CD4-positive, alpha-beta T cell treated with Interferon alpha-2 for 1 hour (primary cell): ENCODE measurements at places on chromosomes 2 and 18.
A peak's percentile ranks its signal among the peaks of the same experiment; 100 is the strongest.

GRCh38 chr2:98892871-98893270 lies 43.2 kb downstream of the CRACDL start:
- no peak for DNase-seq

GRCh38 chr18:23504720-23505119 lies 1.4 kb downstream of the RMC1 start:
- DNase-seq = peak; percentile 50

DNA sequence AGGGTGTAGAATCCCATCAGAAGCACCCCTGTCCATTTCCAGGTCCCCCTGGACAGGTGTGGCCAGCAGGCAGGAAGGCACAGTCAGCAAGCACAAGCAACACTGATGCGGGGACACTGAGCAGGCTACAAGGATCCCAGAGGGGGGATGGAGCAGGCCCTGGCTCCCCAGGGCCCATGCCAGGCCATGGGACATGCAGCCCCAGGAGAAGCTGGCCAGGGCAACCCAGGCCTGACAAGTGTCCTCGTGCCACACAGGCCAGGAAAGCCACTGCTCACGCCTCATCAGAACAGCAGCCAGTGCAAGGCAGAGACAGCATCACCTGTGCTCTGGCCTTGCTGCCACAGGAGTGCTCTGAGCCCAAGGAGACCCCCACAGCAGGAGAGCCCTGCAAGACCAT lies 14.1 kb upstream of the GPC1 start:
- no peak for DNase-seq

- no peak for DNase-seq
These were observed 51.2 kb downstream of the MYO3B start for GRCh38 chr2:170229125-170229524.

GRCh38 chr18:33751613-33752221 lies 173.7 kb downstream of the ASXL3 start:
- DNase-seq = no peak

DNA sequence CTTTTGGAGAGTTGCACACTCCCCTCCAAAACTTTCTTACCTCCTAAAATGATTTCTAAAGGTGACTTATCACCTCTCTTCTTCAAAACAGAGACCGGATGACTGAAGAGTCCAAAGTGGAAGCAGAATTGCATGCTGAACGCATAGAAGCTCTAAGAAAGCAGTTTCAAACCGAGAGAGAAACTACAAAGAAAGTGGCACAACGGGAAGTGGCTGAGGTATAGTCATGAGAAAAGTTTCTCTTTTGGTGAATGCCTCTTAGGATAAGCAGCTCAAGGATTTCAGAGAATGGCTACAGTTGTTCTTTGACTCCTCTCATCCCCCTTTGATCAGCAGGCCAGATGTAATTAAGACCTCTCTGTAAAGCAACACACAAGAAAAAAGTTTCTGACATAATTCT lies 73.6 kb downstream of the GTF3C3 start:
- no peak for DNase-seq

GRCh38 chr2:65199891-65200290 lies 27.7 kb upstream of the ACTR2 start:
- no peak for DNase-seq

- DNase-seq = no peak
These were observed 312.6 kb upstream of the VRK2 start for GRCh38 chr2:57733956-57734355.

DNA sequence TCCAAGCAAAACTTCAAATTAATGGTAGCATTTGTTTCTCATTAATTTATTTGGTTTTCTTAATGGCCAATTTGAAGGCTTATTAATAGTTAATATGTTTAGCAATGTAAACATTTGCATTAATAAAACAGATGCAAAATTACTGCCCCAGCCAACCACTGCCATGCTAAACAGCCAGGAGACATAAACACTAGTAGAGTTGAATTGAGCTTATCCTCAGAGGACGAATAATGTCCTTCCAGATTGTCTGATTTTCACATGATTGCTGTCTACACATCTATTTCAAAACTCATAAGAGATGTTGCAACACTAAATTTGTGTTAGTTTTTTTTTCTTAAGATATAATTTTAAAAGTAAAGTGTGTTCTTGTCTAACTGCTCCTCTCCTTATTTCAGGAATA lies 128.5 kb downstream of the DCC start:
- no peak for DNase-seq

DNA sequence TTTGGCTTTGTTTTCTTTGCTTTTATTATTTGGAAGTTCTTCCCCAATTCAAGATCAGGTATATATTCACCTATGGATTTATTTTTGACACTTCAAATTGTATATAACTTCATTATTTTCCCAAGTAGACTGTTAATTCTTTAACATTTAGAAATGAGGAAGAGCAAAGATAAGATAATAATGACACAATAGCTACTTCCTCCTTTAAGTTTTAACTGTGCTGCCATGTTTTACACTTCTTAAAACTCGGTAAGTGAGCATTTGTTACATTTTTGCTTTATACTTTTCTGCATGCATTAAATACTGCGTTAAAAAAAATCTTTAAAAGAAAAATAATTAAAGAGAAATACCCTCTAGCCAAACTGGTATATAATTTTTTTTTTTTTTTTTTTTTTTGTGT lies 32.5 kb downstream of the SLC66A3 start:
- no peak for DNase-seq

DNA sequence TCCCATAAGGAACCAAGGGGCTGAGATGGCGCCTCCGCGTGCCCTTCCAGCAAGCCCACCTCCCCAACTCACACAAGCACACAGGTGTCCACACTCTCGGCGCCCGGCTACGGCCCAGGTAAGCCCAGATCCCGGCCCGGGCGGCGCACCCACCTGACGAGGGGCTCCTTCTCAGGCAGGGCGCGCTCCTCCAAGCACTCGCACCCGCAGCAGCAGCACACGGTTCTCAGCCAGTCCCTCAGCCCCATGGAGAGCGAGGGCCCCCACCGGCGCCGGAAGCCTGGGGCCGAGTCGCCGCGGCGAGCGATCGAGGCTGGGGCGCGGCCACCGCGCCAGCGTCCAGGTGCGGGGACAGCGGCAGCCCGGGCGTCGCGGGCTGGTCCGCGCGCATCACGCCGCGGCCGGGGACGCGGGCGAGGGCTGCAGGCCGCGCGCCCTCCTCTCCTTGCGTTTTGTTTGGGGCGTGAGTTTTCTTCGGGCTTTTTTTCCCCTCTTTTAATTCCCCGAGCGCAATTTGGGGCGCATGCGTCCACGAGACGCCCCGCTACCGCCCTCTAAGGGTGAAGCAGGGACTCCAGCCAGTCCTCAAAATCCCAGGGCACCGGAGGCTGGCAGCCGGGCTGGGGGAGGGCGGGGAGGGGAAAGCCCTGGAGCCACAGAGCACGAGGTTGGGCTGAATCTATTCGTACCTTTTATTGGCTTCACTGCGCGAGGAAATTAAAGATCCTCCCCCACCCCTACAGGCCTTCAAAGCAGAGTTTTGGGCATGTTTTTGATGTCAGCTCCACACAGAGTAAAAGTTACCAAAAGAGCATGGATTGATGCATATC lies at the start of gene MREG:
Gene MREG (minus strand): TSS at position 472 of the 830 bp plus-strand sequence. CDS start 224 bp downstream, at position 248.
- peak; percentile 81 for DNase-seq

- DNase-seq = no peak
These were observed 14.7 kb downstream of the NABP1 start for GRCh38 chr2:191692502-191693115.

- no peak for DNase-seq
These were observed 142.9 kb downstream of the ASB1 start for GRCh38 chr2:238569507-238570195.

DNA sequence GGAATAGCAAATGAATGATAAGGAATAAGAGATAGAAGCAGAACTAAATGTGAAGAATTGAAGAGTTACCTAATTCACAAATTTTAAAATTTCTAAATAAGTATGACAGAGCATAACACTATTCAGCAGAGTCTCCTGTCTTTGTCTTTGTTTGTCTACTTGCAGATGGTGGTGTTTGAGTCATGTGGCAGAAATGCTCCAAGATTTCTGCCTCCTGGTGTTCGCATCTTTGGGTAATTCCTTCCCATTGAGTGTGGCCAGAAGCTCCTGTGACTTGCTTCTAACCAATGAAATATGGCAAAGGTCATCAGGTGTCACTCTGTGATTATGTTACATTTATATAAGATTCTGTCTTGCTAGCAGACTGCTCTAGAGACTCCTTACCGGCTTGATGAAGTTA lies 45.6 kb upstream of the GALNT3 start:
- DNase-seq = no peak

DNA sequence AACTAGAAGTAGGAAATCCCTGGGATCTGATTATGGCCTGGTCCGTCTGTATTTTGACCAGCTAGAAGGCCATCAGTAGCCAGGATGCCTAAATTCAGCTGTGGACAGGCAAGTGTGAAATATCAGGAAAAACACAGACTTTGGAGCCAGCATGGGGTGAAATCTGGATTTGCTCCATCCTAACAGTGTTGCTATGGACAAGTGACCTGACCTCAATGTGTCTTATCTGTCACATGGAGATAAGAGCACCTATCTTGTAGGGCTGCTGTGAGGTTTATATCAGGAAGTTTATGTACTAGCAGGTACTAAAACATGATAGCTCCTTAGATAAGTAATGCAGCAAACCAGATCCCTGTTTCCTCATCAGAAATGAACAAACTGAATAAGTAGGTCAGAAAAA lies 460.4 kb downstream of the STK39 start:
- no peak for DNase-seq

GRCh38 chr2:203808046-203808750 lies 59.4 kb upstream of the CTLA4 start:
- no peak for DNase-seq

DNA sequence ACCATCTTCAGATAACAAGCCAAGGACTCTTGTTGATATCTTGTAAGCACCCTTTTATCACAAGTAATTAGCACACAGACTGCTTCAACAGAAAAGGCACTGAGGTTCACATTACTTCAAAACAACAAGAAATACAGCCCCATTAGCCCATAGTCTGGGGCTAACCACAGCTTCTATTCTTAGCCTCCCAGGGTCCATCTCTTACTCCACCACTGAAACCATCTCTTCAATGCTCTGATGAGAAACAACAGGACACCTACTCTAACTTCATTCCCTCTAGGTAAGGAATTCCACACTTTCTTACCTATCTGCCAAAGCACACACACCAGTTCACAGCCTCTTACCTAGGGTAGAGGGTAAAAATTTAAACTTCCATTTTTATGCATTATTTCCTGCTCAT lies 26.4 kb upstream of the CYTIP start:
- DNase-seq = no peak

DNA sequence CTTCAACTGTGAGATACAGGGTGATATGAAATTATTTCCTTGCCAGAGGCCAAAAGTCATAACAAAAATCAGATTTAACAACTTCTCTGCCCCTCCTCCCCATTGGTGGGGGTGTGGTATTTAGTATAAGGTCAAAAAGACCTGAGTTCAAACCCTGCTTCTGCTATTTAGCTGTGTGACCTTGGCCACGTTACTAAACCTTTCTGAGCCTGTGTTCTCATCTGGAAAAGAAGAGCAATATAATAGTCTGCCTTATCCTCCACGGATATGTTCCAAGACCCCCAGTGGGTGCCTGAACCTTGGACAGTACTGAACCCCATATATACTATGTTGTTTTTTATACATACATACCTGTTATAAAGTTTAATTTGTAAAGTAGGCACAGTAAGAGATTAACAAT lies 3.7 kb downstream of the CDC42EP3 start:
- DNase-seq = no peak

GRCh38 chr2:66981074-66981473 lies 416.1 kb upstream of the ETAA1 start:
- DNase-seq = no peak

GRCh38 chr18:50933684-50934083 lies 34.2 kb upstream of the ELAC1 start:
- no peak for DNase-seq

- DNase-seq = no peak
These were observed 20.7 kb upstream of the ZNF407 start for GRCh38 chr18:74577019-74577418.

DNA sequence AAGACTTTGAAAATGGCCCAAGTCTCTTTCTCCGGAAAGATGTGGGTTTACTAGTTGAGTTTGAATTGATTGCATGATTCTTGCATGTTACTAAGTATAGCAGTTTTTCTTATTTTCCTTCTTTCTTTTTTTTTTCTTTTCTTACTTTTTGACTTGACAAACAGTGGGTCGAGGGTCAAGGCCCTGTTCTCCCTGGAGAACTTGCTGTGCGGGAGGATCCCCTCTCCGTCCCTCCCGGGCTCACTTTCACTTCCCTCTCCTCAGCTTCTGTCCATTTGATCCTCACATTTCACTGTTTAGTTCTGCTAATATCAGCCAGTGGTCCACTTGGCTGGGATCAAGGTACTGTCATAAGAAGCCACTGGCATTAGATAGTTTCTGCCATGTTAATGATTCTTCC lies 767.4 kb downstream of the TDRD15 start:
- DNase-seq = no peak

GRCh38 chr2:102514061-102514785 lies 41.2 kb downstream of the SLC9A4 start:
- no peak for DNase-seq

DNA sequence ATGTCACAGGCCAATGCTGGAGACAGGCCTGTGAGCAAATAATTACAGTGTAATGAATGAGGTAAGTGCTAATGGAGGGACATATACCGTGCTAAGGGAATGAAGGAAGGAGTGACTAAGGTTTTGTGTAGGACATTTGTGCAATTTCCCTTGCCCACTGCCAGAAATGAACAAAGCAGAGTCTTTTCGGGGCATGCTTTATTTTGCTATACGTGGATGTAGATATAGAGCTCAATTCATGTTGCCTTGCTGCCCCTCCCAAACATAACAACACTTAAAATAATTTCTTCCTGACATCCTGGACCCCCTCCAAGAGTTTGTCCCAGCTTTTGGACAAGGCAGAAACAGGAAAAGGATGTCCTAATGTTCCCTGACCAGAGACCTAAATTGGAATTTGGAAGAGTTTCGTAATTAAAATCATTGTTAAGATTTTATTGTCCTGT lies 23.7 kb upstream of the CD28 start:
- no peak for DNase-seq

DNA sequence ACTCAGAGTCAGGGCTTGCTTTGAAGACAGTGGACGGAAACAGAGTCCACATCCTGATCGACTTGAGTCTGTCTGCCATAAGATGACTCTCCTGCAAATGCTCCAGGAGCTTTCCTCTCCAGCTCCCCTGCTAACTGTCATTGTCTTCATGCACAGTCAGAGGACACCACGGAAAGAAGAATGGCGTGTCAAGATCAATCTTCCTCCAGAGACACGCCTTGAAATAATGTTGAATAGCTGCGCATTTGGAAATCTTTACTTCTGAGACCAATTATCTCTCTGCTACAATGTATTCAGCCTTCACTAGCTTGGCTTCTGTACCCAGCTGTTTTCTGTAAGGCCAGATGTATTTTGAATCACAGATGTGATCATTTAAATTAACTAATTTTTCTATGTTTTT lies 457.2 kb downstream of the CDH2 start:
- DNase-seq = no peak

- no peak for DNase-seq
These were observed 123.3 kb downstream of the CLIP4 start for GRCh38 chr2:29238497-29238896.

GRCh38 chr2:52428224-52428623 lies 1339.4 kb upstream of the CHAC2 start:
- no peak for DNase-seq

- DNase-seq = no peak
These were observed 169.8 kb downstream of the MREG start for GRCh38 chr2:215843579-215843978.

GRCh38 chr2:131659168-131659572 lies 131.5 kb downstream of the CCDC74A start:
- no peak for DNase-seq

GRCh38 chr18:6009756-6010155 lies 114.4 kb upstream of the TMEM200C start:
- no peak for DNase-seq

- no peak for DNase-seq
These were observed 109.6 kb downstream of the GLI2 start for GRCh38 chr2:120845277-120845676.
